ENCODE measurements at places on chromosomes 13 and 19. TPM values are rescaled to one million over a fixed set of nuclear protein-coding genes. Genes with fewer than 3 reads are reported as not detected.

HIF3A gene
- 81.4 TPM for total RNA-seq

GRCh38 chr13:55893540-55893939 lies 1247.2 kb upstream of the PRR20A start:
- no peak for DNase-seq

GRCh38 chr13:21823949-21824348 lies 153.1 kb downstream of the FGF9 start:
- no peak for DNase-seq

DNA sequence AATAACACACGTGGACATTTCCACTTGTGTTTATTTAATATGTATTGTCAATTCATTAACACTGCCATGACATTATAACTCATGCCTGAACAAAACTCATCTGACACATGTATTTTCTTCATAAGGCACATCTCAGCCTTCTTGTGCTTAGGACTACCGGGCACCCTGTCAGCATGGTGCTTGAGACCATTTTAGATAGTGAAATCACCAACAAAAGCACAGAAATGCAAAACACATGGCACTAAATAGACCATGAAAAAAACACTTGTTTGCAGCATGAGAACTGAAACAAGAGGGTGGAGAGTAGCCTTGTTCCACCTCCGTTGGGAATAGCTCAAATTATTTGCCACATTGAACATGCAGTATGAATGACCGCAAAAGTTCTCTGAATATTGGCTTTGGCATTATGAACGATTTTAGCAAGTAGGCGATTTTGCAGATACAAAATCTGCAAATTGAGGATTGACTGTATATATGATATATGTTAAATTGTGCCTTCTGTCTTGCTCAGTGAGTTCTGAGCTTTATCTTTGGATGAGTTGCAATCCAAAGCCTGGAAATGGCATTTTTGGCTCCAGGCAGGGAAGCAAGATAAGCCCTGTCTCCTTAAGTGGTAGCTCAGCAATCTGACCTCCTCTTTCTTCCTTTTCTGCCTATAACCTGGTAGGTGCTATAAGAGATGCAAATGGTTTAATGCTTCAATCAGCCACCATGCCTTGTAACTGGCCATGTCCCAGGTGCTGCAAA lies 328.2 kb downstream of the HS6ST3 start:
- DNase-seq: no peak

DNA sequence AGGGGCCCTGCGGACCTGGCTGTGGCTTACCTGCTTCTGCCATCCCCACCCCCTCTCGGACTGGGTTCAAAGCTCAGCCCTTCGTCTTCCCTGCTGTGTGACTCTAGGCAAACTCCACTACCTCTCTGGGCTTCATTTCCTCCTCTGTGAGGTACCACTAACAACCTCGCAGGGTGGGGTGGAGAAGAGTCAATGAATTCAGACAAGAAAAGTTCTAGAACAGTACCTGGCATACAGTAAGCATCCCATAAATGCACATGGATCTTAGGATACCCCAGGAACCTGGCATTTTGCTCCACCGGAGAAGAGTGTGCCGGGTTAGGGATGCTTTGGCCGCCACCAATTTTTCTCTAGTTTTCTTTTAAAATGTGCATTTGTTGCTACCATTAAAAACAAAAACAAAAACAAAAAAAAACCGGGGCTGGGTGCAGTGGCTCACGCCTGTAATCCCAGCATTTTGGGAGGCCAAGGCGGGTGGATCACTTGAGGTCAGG lies 3.4 kb downstream of the TLE5 start:
- no peak for DNase-seq

DNA sequence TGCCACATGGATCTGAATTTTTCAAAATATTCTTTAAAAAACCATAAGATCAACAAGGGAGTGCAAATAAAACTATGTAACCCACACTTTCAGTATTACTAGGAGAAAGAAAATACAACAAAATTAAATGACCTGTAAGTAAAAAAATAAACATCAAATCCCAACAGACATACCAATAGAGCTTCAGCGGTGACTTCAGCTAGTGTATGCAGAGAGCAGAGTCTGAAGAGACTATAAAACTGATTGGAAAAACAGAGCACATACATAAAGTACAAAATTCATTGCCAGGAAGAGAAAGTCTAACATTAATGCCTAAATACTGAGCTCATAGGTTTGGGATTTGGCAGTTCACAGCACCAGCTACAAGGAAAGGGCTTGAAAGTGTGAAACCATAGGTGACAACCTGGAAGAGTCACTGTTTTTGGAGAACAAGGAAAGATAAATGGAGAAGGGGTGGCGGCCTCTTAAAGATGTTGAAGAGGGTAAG lies 291.1 kb downstream of the LMO7 start:
- DNase-seq: no peak

All from left ventricle myocardium superior (tissue), 1 donor.